ENCODE measurements at places on chromosomes 12 and 14. TPM values are rescaled to one million over a fixed set of nuclear protein-coding genes. Genes with fewer than 3 reads are reported as not detected.

Gene NPAS3
- not detected for total RNA-seq

GRCh38 chr14:49703965-49704364 lies 11.0 kb downstream of the KLHDC1 start:
- no peak for DNase-seq

DNA sequence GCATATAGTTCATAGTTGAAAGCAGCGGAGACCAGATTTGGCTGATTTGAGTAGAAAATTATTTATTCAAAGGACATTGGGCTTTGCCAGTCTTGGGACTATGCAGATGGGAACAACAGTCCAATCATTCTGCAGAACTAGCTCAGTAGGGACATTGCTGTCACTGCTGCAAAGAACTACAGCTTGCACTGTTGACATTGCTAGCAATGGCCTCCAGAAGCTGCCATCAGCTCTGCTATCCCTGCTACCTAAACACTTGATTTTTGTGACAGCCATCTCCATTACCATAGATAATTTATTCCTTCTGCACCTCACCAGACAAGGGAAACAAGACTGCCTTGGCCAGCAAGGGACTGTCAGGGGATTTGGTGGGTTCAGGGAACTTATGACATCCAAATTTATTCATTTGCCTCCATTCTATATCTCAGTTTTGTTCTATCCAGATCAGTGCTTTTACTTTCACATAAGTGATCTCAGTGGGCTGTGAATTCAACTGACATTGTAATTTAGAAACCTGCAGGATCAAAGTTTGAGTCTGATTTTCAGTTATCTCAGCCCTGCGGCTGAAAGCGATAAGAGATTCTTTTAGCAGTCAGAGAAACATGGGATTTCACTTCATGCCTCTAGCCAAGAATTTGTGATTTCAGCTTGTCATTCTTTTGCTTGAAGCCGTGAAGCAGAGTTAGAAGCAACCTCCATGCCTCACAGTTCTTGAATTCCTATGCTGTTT lies 136.7 kb upstream of the FBXO33 start:
- DNase-seq, result no peak

DNA sequence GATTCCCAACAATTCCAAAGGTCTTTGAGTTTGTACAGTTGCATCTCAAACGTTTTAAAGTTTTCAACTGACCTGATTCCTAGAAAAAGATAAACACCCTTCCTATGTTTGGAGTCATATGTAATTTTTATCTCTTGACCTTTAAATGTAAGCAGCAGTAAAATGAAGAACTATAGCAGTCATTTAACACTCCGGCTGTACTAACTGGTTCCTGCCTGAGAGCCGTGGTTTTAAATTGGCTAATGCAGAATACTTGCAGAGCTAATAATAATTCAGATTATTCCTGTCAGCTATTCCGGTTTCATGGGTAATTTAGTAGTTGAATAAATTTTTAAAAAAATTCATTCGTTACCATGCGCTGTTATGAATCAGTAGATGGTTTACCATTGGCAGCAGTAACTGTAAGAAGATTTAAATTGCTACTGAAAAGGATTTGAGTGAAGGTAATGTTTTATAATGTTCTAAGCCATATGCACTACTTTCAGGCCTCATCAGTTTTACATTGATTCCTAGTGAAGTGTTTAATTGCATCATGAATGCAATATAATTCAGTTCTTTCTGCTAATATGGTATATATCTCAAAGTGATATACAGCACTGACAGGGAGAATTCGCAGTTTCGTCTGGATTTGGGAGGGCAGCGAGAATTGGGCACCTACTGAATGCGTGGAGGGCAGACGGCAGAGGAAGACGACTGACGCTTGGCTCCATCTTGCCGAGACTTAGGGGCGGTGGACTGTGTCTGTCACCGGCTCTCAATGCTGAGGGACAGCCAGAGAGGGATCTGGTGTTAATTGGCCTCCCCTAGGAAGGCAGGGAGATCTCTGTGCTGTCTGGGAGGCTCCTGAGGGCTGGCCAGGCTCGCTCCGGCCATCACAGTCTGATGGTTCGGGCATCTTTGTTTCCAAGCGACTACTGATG lies 217.7 kb downstream of the PHETA1 start:
- no peak for DNase-seq

DNA sequence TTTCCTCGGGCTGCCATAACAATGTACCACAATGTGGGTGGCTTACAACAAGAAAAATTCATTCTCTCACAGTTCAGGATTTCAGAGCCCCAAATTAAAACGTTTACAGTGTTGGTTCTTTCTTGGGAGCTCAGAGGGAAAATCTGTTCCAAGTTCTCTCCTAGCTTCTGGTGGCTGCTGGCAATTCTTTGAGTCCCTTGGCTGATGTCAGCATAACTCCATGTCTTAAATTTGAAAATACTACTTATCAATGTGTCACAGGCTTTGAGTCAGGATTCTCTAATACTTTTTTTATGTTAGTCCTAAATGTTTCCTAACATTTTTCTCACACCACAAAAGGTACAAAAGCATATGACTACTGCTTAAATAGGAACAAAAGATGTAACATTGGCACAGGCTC lies 198.4 kb upstream of the ATXN7L3B start:
- DNase-seq, result no peak

Gene SERPINA9
- not detected for total RNA-seq

DNA sequence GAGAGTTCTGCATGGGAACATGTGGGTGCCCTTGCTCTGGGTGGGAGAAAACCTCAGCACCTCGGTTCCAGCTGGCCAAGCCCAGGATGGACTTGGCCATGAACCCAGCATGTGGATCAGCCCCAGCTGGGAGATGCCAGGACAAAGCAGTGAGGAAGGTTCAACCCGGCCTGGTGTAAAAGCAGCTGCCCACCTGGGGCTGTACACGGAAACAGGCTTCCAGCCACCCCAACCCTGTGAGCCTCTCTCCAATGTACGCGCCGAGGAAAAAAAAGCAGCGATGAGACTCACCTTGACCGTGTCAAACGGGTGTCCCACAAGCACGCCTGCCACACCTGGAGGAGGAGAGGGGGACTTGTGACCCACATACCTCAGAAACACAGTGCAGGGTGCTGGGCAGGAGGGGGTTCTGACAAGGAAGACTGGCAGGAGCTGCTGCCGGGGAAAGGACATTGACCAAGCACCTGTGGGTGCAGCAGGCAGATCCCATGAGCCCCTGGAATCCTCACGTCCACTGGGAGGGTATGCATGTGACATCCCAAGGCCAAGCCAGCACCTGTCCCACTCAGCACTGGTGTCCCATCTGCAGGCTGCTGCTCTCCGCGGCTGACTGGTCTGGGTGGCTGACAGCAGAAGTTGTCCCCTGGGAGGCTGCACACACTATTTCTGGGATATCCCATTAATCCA lies 7.5 kb downstream of the SLC25A29 start:
- DNase-seq, result no peak
